ENCODE measurements at places on chromosomes 6 and 20.

DNA sequence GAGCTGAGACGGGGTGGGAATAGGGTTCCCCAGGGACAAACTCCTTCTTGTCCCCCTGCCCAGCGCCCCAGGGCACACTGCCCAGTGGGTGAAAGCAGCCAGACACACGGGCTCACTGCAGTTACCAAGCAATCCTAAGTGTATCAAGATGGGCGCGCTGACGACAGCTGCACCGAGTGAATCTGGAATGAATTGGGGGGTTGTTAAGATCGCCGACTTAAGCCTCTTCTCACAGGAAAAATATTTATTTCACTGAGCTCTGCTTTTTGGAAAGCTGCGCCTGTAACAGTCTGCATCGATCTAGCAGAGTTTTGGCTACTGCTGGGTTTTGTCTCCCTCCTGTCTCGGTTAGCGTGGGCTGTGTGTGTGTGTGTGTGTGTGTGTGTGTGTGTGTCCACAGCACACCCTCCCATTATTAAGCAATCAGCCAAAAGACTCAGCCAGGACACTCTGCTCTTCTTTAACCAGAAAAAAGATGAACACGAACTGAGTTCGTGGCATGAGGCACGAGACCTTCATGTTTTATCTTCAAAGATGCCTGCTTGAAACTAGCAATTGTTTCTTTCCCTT is 35.9 kb downstream of the RIPOR3 start:
- no peak for DNase-seq

DNA sequence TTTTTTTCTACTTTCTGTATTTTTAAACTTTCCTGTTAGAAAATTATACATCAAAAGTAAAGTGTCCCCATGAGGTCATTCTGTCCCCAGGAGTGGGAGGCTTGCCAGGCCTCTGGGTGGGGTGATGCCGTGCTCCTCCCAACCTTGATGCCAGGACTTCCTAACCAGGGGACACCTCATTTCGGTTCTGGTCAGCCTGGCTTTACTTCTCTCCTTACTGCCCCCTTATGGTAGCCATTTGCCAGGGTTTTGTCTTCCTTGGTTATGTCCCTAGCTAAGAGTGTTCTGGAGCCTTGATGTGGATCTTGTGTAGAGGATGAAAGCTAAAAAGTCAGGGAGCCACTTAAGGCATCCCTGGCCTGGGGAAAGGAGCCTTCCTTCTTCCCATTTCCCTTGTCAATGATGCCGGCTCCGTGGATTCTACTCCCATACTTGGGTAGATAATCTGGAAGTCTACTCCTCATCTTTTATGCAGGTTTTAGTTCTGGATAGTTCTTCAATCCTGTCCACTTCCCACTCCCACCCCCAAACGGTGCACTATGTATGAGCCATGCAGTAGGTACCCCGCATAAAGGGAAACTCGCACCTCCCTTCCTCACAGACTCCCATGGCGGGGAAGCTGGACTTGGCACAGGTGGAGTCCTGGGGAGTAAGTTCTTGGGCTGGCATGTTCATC is 164.1 kb upstream of the SALL4 start:
- peak; percentile 94 for DNase-seq

- DNase-seq: no peak
These were observed 55.9 kb downstream of the YTHDF1 start for GRCh38 chr20:63159826-63160640.

- no peak for DNase-seq
These were observed 232.1 kb upstream of the TENT5A start for GRCh38 chr6:81984599-81984998.

DNA sequence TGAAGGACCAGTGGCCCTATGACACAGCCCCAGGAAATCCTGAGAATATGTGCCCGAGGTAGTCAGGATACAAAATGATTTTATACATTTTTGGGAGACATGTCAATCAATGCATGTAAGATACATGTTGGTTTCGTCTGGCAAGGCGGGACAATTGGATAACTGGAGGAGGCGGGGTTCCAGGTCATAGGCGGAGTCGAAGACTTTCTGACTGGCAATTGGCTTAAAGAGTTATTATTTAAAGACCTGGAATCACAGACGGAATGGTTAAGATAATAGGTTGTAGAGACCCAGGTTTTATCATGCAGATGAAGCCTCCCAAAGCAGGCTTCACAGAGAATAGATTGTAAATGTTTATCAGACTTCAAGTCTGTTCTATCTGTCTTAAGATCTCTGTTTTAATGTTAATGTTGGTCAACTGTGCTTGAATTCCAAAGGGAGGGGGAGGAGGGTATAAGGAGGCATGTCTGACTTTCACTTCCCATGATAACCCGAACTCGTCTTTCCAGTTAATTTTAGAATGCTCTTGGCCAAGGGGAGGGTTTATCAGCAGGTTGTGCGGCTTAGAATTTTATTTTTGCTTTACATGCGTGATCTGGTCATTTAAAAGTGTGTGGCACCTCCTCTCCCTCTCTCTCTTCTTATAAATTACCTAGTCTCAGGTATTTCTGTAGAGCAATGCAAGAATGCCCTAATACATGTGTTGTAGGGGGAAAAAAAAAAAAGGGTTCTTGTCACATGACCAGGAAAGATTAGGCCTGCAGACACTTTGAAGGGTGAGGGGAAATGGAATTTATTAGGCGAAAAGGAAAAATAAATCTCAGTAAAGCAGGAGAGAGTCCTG is 230.7 kb downstream of the NFATC2 start:
- DNase-seq: no peak

DNA sequence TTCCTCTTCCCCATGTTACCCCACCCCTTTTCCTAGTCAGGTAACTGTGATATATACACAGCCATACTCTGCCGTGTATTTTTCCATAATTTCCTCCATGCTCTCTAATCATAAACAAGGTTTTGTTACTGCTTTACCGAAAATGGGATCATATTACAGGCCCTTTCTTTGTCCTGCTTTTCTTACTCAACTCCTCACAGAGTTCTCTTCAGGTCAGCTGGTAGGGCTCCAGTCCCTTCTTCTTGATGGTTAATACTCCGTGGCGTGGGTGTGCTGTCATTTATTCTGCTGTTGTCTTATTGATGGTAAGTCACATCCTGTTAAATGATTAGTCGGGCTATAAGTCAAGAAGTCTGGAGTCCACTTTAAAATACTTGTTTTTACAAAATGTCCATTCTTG is 24.9 kb upstream of the PI16 start:
- DNase-seq: peak; percentile 47

- DNase-seq: no peak
These were observed 76.0 kb downstream of the UNC5CL start for GRCh38 chr6:40963019-40963418.

DNA sequence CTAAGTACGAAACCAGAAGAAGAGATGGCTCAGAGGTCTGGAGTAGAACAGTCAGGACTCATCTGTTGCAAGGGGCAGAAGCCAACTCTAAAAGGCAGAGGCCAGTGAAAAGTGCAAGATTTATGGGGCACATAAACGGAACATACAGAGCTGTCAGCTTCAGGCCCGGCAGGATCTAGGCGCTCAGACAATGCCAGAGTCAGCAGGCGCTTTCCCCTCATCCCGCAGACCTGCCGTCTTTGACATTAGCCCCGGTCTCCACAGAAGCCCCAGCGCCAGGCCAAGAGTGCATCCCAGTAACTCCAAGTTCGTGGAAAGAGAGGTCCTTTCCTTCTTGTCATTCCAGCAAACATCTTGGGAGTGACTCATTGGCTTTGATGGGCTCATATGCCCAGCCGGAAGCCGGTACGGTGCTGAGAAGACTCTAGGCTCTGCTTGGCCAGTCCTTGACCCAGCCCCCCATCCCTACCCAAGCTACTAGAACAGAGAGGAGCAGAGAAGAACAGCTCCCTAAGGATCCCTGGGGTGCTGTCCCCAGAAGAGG is 260.9 kb downstream of the TAF4 start:
- DNase-seq: no peak

DNA sequence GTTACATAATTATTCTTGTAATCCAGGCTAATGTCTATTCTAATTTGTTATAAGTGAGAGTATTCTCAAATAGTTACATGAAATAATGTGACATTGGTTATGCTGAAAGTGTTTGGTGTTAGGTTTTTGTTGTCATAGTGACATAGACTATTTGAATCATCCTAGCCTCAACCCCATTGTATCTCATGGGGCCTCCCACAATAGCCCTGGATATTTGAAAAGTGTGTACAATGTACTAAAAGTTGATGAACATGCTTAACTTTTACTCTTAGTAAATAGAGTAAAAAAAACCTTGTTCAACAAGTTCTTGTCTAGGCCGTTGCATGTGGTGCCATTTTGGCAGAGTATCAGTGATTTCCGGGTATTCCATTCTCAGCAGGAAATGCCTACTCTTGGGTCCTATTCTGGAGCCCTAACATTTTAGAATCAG is 83.0 kb downstream of the RTN4IP1 start:
- no peak for DNase-seq

DNA sequence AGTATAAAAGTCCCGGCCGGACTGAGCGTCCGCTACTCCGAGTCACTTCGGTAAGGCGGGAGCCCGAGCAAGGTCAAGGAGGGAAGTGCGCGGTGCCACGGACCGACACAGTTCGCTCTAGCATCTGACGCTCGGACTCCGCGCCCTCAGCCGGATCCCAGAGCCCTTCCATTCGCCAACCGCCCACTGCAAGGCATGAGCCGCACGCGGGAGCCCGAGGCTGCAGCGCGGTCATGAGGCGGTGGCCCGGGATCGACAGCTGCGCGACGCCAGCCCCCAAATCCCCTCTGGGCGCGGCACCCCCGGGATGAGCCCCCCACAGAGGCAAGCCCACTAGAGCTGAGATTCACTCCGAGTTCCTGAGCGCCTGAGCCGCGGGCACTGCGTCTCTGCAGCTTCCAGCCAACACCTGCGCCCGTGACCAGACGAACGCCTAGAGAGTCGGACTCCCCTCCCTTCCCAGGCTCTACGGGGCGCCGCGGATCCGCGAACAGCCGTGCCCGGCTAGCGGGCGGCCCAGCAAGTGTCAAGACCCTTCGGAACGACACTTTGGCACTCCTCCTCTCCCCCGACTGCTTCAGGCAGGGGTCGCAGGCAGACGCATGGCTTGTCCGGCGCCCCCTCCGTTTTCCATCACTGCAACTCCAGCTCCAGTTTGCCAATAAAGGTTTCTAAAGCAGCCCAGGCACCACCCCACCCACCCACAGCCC is 725 bp upstream of the ISM1 start:
- DNase-seq: no peak

- no peak for DNase-seq
These were observed 100.5 kb upstream of the EDN1 start for GRCh38 chr6:12189661-12190060.

- DNase-seq: no peak
These were observed 9.9 kb downstream of the SDCBP2 start for GRCh38 chr20:1319051-1319450.

GRCh38 chr20:7010527-7010926 is 243.0 kb downstream of the BMP2 start:
- no peak for DNase-seq

GRCh38 chr6:36130667-36131510 is 576 bp downstream of the MAPK13 start:
- no peak for DNase-seq

GRCh38 chr6:79064635-79065034 is 13.4 kb downstream of the PHIP start:
- no peak for DNase-seq

GRCh38 chr20:64158346-64159285 is 5.6 kb upstream of the MYT1 start:
- DNase-seq: no peak

DNA sequence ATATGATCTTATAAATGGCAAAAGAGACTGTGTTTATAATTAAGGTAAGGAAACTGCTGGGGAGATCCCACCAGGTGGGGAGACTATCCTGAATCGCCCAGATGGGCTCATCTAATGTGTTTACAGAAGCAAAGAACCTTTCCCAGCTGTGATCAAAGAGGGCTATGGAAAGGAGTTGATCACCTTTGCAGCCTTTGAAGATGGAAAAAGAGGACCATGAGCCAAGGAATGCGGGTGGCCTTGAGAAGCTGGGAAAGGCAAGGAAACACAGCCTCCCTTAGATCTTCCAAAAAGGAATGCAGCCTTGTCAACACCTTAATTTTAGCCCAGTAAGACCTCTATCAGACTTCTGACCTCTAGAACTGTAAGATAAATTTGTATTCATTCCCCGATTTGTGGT is 66.5 kb upstream of the ADGRG6 start:
- no peak for DNase-seq

DNA sequence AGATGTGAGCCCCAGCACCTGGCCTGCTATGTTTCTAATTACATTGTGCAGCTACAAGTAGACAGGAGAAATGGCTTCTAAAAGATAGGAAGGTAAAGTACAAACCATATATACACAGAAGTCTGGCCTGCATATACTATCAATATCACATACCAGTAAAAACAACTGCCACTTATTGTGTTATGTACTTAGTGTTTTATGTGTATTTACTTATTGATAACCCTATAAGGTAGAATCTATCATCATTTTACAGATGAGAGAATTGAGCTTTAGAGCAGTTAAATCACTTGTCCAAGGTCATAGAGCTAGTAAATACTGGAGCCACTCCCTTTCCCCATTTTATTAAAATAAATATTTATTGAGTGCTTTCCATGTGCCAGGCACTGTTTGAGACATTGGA is 102.4 kb upstream of the PRDM1 start:
- DNase-seq: no peak

DNA sequence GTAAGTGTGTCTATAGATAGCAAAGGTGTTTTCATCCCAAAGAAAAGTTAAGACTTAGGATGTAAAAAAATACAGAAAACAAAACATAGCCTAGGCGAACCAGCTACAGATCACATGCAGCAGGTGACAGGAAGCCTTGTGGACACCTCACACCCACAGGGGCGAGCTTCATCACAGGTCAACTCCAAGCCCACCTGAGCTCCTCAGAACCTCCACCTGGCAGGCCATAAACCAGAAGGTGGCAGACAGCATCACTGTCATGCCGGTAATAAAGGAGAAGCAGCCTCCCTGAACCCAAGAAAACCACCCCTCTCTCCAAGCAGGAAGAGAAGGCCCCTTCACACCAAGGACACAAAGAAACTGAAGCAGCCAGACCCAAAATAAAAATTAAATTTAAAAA is 1.0 kb downstream of the RALGAPA2 start:
- no peak for DNase-seq

- DNase-seq: no peak
These were observed 15.6 kb downstream of the PDSS2 start for GRCh38 chr6:107443608-107444267.

DNA sequence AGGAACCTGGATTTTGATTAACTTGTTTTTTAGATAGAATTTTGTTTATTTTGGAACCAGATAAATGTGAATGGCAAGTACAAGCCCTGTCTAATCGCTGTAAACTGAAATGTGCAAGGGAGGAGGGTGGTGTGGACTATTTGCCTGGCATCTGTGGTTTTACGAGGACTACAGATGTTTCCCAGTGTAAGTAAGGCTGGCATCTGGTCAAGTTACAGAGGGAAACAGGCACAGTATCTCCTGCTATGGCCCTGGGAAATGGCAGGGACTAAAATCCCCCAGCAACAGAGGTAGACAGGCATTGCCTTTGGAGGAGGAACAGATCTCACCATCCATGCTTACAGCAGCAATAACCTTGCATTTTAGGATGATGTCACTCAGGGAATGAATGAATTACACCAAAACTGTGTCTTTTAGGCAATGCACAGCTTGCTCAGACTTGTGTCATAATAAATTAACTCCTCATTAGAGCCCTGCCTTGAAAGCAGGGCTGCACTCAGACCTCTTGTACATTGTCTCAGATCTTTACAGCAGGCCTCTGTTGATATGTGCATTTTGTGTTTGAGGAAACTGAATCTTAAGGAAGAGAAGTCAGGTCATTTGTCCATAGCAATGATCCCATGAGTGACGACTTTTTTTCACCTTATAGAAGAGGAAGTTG is 96.2 kb downstream of the TCP11 start:
- DNase-seq: no peak

- DNase-seq: no peak
These were observed 401.2 kb upstream of the RNF217 start for GRCh38 chr6:124560873-124561567.
